ENCODE measurements at places on chromosomes 7 and 10.

DNA sequence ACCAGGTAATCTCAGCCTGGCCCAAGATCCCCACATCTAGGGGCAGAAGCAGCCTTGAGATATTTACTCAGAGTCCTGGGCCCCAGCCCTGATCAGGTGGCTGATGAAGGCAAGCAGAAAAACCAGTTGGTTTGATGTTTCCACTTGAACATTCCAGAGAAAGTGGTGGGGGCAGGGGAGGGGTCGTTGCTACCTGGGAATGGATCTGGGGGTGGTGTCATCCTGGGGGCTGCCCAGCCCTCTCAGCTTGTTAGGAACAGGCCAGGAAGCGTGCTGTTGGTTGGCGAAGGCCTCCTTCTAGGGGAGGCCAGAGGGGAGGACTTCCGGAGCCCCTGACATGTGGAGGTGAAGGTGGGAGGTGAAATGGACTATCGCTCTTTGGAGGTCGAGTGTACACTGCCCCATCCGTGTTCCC is 3.7 kb upstream of the ABHD11 start:
- DNase-seq: no peak

DNA sequence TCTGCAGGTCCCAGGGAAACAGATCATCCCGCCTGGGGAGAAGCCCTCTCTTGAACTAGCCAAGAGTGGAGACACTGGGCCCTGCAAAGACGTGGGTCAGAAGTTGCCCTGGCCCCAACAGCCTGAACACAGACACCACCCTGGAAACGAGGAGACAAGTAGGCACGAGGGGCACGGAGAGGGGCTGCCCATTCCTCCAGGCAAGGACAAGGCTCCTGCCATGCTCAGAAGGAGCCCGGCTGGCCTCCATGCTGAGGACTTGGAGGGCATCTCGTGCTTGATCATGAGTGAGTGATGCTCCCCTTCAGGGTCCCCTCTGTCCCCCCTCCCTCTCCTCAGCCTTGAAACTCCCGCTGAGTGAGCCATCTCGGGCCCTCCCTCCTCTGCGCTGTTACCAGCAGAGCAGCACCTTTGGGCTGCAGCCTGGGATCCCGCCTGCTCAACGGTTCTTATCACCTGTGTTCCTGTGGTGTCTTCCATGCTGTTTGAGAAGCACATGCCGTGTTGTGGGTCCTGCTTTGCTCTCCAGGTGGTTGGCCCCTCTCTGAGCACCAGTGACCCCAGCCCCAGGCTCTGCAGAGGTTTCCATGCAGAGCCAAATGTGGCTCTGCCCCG is 544.3 kb downstream of the TCERG1L start:
- no peak for DNase-seq

DNA sequence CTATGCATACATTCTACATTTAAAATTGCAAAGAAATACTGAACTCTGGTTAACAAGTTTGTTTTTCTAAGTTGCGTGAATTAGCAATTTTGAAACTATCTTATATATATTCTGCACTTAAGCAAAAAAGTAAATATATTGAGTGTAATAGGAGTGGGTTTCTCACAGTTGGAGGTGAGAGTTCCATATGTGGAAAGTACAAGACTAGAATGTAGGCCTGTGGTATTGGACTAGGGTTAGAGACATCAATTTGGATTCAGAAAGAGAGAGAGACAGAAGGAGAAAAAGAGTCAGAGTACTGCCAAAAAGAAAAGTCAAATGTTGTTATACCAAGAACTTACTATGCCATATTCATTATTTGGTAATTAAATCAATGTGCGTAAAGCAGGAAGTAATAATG is 47.3 kb upstream of the ITGB8 start:
- no peak for DNase-seq

DNA sequence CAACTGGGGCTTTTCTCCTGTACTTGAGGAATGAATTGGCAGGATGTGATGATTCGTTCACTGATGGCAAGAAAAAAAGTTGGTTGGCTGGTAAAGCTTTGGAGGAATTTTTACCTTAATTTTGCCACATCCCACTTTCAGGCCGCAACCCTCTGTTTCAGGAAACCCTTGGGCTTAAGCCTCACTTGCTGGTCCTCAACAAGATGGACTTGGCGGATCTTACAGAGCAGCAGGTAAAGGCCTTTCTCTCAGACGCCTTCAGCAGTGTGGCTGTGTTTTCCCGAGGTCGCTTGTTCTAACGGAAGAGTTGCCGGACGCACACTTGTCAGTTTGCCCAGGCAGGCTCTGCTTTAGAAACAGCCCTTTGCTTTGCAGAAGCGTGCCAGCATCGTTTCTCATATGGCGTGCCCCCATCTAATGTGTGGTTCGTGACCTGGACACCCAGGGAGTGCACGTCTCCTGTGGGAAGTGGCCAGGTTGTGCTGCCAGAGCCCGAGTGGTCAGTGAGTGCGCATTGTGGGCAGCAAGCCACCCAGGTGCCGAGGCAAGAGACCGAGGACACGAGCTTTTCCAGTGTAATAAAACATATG is 2.2 kb downstream of the MTG1 start:
- no peak for DNase-seq

DNA sequence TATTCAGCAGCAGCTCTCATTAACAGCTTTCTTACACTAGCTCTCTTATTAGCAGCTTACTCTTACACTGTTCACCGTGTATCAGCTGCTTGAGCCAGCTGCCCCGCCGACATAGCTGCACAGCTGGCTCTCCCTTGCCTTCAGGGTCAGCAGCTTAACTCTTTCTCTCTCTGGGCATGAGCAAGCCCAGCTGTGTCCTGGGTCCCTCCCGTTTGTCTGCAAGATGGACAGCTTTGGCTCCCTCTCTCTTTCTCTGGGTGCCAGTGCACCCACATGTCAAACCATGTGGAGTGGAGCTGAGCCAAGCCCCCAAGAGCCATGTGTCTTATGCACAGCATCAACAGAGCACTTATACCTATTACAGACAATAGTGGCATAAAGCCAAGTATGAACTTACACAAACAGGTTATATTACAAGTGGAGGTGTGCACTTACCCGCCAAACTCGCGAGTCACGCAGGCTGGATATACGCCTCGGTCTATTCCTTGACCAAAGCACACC is 35.7 kb upstream of the MTPAP start:
- DNase-seq: no peak

DNA sequence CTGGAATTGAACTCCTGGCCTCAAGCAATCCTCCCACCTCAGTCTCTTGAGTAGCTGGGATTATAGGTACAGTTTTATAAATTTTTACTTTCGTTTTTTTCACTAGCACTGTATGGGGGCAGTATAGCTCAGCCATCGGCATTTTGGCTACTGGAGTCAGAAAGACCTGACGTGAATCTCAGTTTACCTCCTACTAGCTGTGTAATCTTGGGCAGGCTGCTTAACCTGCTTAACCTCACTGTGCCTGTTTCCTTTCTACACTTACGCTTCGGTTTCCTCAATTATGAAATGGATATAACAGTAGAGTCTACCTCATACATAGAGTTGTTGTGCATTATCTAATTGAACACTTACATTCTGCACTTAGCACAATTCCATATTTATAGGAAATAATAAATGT is 16.7 kb downstream of the STN1 start:
- DNase-seq: no peak

DNA sequence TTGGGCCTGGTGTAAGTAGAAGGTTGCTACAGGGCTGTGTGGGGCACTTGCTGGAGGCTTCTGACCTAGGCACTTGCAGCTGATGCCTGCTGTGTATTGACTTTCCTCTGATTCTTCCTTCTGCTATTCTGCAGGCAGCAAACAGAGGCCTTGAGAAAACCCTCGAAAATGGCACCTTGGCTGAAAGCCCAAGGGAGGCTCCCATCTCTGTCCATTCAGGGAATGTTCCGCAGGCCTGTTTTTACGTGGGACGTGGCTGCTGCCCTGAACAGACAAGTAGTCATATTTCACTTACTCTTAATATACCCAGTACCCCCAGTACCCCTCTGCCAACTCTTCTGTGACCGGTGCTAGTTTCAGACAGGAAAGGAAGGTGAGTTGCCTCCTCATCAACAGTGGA is 664.7 kb downstream of the INHBA start:
- no peak for DNase-seq

- no peak for DNase-seq
Observed at GRCh38 chr7:151571471-151571870, 51.8 kb upstream of the RHEB start.

DNA sequence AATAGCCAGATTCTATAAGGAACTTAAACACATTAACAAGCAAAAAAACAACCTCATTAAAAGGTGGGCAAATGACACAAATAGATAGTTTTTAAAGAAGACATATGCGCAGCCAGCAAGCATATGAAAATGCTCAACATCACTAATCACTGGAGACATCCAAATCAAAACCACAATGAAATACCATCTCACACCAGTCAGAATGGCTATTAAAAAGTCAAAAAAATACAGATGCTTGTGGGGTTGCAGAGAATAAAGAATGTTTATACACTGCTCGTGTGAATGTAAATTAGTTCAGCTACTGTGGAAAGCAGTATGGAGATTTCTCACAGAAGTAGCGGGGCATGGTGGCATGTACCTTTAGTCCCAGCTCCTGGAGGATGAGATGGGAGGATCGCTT is 164.0 kb downstream of the CHRM2 start:
- DNase-seq: no peak

DNA sequence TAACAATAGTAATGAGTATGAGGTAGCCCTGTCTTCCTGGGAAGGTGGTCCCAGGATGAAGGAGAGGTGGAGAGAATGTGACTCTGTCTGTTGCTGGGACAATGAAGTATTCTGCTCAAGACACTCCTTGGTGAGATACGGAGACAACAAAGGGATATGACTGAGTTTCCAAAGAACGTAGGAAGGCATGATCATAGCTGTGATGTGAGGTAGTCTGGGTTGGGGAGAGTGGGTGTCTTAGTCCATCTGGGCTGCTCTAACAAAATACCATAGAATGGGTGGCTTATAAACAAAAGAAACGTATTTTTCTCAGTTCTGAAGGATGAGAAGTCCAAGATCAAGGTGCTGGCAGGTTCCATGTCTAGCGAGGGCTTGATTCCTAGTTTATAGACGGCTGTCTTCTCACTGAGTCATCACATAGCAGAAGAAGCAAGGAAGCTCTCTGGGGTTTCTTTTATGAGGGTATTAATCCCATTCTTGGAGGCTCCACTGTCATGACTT is 84.9 kb upstream of the RHOBTB1 start:
- no peak for DNase-seq

DNA sequence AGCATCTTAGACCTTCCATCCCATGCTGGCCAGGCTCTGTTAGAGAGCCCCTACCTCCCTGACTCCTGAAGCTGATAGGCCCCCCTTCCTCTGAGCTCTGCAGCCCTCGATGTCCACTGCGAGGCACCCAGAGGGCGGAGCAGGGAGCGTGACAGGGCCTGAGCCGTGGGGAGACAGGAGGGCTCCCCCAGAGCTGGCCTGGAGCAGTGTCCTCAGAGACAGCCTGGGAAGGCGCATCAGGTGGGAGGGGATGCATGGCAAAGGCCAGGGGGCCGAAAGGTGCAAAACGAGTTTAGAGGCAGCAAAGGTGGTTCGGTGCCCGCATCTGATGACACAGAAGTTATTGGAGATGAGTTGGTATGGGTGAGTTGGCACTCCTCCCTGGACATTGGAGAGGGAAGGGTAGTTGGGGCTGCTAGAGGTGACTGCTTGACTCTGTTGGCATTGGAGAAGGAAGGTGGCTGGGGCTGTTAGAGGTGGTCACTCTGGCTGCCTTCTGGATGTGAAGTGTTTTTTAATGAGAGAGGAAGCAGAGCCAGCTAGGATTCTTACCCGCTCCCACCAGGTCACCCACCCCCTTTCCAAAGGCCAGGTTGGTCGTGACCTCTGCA is 53.1 kb downstream of the PRF1 start:
- DNase-seq: no peak

DNA sequence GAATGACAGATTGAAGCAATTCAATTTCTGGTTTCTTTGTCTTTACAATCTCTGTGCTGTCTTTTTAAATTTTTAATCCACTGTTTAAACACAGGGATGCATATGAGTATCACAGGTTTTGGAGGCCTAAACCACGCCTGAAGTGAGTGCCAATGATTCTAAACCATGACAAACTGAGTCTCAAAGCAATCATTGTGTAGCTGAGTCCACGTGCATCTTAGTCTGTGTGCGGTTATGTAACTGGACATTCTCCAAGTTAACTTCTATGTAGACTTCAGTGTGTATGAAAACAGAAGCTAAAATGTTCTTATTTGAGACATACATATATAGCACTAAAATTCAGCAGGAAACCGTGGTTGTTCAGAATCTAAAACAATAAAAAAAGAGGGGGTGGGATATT is 79.3 kb upstream of the ST8SIA6 start:
- DNase-seq: no peak

GRCh38 chr7:27121684-27122076 is 8.9 kb downstream of the HOXA4 start:
- DNase-seq: no peak

DNA sequence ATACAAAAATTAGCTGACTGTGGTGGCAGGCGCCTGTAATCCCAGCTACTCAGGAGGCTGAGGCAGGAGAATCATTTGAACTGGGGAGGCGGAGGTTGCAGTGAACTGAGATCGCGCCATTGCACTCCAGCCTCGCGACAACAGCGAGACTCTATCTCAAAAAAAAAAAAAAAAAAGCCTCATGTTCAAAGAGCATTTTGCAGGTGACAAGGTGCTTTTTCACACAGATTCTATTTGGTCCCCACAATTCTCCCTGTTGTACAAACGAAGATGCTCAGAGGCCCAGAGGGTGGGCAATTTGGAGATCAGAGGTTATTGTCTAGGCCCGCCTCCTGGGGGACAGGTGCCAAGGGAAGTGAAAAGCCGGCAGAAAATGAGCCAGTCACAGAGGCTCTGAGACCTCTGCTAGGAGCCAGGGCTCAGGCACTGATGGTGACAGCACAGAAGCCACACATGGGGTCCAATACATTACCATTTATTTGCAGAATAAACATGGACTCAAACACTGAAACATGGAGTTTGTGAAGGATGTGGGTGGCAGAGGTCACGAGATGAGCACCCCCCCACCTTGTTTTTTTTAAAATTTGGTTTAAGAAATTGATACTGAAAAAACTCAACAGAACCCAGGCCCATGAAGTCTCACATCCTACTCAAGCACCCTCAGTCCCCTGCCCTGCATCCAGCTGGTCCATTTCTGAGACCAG is 882 bp upstream of the GAL3ST4 start:
- DNase-seq: no peak

DNA sequence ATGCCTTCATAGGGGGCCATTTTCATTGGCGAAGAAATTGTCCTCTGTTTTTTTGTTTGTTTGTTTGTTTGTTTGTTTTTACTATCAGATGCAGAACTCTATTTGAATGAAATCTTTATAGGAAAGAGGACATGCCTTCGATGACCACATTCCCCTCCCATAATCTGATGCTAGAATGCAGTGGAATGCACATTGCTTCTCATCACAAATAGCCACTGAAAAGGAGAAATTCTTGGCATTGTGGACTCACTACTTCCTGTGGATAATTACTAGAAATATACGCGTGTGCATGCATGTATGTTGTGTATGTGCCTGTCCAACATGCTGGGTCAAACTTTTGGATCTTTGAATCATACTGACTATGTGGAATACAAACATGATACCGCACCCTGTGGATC is 70.5 kb upstream of the SFMBT2 start:
- DNase-seq: no peak

DNA sequence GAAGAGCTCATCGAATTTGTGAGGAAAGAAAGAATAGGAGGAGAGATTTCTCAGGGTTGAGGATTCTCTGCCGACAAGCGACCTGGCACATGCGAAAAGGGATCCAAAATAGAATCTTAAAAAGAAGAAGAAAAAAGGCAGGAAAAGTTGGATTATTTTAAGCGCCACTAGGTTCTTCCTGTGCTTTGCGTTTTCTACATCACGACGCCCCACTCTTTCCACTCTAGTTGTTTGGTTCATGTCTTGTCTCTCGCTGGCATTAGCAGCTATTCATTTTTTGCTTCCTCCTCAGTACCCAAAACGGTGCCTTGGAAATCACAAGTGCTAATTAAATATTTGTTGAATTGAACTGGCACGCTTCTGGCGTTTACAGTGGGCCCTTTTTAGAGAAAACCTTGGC is 674 bp upstream of the FRA10AC1 start:
- no peak for DNase-seq

All from activated CD8-positive, alpha-beta memory T cell treated with anti-CD3 and anti-CD28 coated beads for 1 hour (primary cell).